ENCODE measurements at places on chromosomes 6 and 20. TPM values are rescaled to one million over a fixed set of nuclear protein-coding genes. Genes with fewer than 3 reads are reported as not detected.

DNA sequence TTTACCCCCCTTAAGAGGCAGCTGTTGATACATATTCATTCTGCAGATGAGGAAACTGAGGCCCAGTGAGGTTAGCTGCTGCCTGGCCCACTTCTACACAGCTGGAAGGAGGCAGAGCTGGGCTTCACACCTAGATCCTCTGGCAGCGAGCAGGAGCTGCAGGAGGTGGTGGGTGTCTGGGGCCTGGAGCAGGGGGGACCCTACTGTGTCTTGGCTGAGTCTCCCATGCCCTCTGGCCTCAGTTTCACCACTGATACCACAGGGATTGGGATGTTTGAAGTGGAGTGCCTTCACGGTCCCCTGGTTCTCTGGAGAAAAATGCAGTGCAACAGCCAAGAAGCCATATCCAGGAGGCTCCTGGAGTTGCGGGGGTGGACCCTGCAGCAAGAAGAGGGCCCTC lies 8.2 kb upstream of the BPIFA2 start:
- H3K27me3 ChIP-seq, result no peaks in the 10 kb centered on the region
- DNase-seq, result no peak
- no peak overlapping the region for H3K4me3 ChIP-seq
- no peaks in the 10 kb centered on the region for H3K36me3 ChIP-seq
- H3K27ac ChIP-seq, result no peak overlapping the region
- H3K4me1 ChIP-seq, result no peaks in the 10 kb centered on the region

DNA sequence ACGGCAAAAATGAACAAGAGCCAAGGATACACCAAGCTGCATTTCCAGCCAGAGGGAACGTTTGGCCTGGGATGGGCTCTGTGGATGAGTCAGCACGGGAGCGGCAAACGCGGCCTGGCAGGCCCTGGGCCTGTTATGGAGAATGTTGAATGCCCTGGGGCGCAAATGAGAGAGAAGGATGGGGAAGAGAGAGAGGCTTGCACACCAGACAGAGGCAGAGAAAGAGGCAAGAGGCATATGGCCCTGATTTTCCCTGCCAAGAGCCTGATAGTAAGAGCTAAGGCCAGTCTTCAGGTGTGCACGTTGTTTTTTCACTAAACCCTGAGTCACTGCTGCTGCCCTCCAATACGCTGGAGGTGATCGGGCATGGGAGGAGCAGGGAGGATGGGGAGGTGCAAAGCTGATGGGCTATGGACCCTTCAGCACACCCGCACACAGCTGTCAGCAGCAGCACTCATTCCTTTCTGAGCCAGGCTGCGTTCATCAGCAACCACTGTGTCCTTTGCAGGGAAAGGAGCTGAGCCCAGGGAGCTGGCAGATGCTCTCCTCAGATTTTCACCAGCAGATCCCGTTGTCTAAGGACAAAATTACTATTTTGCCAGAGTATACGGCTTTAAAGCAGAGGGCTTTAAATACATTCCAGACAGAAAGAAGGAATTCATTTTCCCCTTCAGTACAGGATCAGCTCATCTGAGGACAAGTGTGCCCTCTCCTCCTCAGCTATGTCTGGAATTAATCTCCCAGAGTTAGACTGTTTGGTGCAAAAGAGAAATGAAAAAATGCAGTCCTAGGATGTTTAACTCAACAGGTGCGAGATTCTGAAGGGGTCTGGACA lies 61.7 kb upstream of the SLC22A23 start:
- no peaks in the 10 kb centered on the region for H3K27me3 ChIP-seq
- H3K36me3 ChIP-seq, result no peaks in the 10 kb centered on the region
- no peak overlapping the region for H3K27ac ChIP-seq
- no peak for DNase-seq
- peaks cover 8% of the 10 kb centered on the region for H3K4me1 ChIP-seq
- no peak overlapping the region for H3K4me3 ChIP-seq

DNA sequence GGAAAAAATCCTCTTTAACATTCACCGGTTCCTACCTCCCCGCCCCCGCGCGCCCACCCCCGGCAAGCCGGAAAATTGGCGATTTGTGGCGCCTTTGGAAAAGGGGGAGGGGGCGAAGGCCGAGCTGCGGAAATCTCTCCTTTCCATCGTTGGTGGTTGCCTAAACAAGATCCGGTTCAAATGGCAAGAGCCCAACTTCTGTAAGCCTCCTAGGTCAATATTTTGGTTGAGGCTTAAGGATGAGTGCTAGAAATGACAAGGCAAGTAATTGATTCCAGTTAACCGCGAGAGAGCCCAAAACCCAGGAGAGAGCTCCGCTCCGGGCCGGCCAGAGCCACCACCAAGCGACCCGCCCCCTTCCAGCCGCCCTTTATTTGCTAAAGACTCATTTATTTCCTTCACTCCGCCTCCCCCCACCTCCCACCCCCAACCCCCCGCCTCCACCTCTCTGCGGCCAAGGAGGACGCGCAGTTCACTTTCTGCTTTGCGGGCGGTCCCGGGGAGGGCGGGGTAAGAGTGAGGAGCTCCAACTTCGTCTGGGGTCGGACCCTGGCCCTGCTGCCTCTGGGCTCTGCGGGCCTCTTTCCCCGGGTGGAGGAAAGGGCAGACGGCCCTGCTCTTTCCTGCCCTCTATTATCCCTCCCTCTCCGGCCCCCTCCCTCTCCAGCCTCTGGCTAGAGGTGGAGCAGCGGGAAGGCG lies 838 bp upstream of the NKX2-2 start:
- H3K4me3 ChIP-seq, result peak overlapping the region; percentile 53
- H3K27me3 ChIP-seq, result peaks cover 91% of the 10 kb centered on the region
- no peaks in the 10 kb centered on the region for H3K36me3 ChIP-seq
- H3K4me1 ChIP-seq, result peaks cover 43% of the 10 kb centered on the region
- H3K27ac ChIP-seq, result no peak overlapping the region

Gene PPP1R14C
- total RNA-seq, result 15.8 TPM

Gene REM1
- total RNA-seq, result 1.2 TPM

DNA sequence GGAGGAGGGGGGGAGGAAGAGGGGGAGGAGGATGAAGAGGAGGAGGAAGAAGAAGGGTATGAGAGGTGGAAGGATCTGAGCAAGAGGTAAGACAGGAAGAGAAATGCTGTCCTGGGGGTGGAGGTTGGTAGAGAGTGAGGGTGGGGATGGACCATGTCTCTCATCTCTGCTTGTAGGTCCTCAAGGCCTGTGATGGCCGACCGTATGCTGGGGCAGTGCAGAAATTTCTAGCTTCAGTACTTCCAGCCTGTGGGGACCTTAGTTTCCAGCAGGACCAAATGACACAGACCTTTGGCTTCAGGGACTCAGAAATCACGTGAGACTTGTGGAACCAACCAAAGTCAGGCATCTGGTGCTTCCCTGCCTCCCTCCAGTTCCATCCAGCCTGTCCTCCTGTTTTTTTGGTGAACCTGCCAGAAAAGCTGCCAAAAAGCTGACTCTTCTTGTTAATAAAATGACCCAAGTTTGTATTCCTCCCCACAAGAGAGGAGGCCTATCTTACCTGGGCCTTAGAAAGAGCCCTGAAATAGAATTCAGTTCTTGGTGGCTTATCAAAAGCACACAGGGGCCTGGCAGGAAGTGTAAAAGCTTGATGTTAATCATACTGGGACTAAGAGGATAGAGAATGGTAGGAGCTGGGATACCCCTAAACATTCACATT lies 2.5 kb upstream of the C4A start:
- no peak overlapping the region for H3K27ac ChIP-seq
- H3K36me3 ChIP-seq, result no peaks in the 10 kb centered on the region
- no peak overlapping the region for H3K4me3 ChIP-seq
- H3K4me1 ChIP-seq, result no peaks in the 10 kb centered on the region

Gene OR2H1
- total RNA-seq, result not detected

Gene TCF15
- 3.6 TPM for total RNA-seq

Gene C20orf141
- not detected for total RNA-seq

DNA sequence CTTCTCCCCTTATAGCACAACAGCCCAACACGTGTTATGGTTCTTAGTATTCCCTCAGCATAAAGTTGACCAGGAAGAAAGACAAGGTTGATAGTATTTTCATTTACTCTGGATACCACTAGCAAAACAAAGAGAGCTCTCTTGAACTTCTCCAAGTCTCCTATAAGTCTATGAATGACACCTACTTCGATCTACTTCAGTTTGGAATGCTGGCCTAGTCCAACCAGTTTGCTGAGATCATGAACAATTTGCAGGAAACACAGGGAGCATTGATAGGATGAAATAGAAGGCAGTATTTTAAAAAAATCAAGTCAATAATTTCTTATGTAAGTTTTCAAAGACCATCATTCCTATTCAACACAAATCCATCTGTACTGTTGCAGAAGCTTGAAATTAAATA lies 93.6 kb downstream of the GJA10 start:
- H3K36me3 ChIP-seq, result no peaks in the 10 kb centered on the region
- peaks cover 11% of the 10 kb centered on the region for H3K4me1 ChIP-seq
- no peak for DNase-seq
- H3K27ac ChIP-seq, result no peak overlapping the region

DNA sequence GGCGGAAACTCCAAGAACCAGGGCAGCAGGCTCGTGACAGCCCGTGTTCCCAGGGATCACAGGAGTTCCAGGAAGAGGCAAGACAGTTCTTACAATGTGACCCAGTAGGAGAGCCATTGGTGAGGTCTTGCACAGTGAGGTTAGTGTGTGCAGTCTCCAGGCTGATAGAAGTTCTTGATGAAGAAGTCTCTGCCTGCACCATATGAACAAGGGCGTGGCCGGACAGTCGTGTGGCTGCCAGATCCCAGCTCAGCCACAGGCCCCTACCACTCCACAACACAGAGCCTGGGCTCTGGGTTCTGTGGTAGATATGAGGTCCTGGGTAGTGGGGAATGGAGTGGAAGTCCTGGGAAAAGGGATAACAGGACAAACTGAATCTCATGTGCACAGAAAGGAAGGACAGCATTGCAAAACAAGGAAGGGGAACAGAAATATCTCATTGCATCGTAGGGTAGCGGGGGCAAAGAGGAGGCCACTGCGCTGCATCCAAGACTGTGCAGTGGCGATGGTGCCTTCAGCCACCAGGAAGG lies 65.2 kb downstream of the STX11 start:
- no peaks in the 10 kb centered on the region for H3K36me3 ChIP-seq
- no peak for DNase-seq
- peak overlapping the region; percentile 75 for H3K4me3 ChIP-seq

DNA sequence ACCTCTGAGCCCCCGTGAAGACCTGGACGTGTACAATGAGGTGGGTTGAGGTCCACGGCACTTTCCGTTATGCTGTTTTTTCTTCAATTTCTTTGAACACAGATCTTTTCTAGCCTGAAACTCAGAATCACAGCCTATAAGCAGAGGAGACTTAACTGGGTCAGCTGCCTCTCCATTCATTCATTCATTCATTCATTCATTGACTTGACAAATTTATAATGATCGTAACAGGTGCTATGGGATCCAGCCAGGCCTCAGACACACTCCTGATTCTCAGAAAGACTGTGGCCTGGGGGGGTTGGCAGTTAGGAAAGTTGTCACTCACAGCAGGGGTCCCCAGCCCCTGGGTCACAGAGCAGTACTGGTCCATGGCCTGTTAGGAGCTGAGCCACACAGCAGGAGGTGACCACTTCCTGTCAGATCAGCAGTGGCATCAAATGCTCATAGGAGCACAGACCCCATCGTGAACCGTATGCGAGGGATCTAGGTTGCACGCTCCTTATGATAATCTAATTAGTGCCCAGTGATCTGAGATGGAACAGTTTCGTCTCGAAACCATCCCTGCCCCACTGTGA lies 38.6 kb upstream of the IRF4 start:
- no peak for DNase-seq
- H3K4me3 ChIP-seq, result no peak overlapping the region
- H3K27ac ChIP-seq, result no peak overlapping the region
- H3K36me3 ChIP-seq, result peaks cover 28% of the 10 kb centered on the region
- no peaks in the 10 kb centered on the region for H3K4me1 ChIP-seq

GRCh38 chr20:53980031-53980465 lies 90.3 kb downstream of the BCAS1 start:
- no peak overlapping the region for H3K27ac ChIP-seq
- DNase-seq, result no peak
- no peak overlapping the region for H3K4me3 ChIP-seq

GRCh38 chr6:39209911-39210310 lies 19.4 kb downstream of the KCNK5 start:
- no peaks in the 10 kb centered on the region for H3K4me1 ChIP-seq
- no peaks in the 10 kb centered on the region for H3K27me3 ChIP-seq
- H3K4me3 ChIP-seq, result no peak overlapping the region
- no peaks in the 10 kb centered on the region for H3K36me3 ChIP-seq
- DNase-seq, result no peak

Gene PKIB
- 1.0 TPM for total RNA-seq

GRCh38 chr6:36633915-36634314 lies 39.8 kb downstream of the SRSF3 start:
- H3K27me3 ChIP-seq, result no peaks in the 10 kb centered on the region
- H3K27ac ChIP-seq, result peak overlapping the region; percentile 11
- H3K36me3 ChIP-seq, result no peaks in the 10 kb centered on the region
- no peak for DNase-seq

Gene CBLN4
- not detected for total RNA-seq

Gene KIAA0408
- 35.6 TPM for total RNA-seq

Gene GINM1
- total RNA-seq, result 33.4 TPM

GRCh38 chr20:1166948-1167720 lies 17.6 kb downstream of the TMEM74B start:
- no peak for DNase-seq
- H3K4me1 ChIP-seq, result no peaks in the 10 kb centered on the region
- no peak overlapping the region for H3K27ac ChIP-seq
- no peak overlapping the region for H3K4me3 ChIP-seq
- H3K27me3 ChIP-seq, result no peaks in the 10 kb centered on the region

Gene PLG
- not detected for total RNA-seq

DNA sequence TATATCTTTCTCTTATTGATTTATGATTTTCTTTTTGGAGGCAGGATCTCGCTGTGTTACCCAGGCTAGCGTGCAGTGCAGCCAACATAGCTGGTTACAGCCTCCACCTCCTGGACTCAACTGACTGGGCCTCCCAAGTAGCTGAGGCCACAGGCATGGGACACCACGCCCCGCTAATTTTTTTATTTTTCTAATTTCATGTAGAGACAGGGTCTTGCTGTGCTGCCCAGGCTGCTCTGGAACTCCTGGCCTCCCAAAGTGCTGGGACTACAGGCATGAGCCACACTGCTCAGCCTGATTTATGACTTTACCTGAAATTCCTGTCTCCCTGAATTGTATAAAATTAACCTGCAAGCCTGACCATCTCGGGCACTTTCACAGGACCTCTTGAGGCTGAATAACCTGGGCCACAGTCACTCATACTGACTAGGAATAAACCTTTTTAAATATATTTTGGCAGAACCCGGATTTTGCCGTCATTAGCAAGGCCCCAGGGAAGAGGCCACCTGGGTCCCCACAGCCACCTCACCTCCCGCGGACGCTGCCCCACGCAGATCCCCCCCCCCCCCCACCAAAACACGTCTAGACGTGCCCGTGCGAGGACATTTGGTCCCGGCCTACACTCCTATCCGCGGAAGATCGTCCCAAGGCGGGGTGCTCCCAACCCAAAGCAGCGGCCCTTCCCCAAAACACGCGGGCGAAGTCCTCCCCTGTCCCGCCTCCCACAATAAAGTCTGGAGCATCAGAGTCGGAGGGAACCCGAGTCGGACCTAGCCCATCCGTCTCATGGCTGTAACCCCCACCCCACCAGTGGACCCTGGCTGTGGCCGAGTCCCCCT lies 902 bp downstream of the ZNF337 start:
- DNase-seq, result peak; percentile 6
- peaks cover 8% of the 10 kb centered on the region for H3K4me1 ChIP-seq
- peak overlapping the region; percentile 92 for H3K27ac ChIP-seq
- no peaks in the 10 kb centered on the region for H3K27me3 ChIP-seq

GRCh38 chr20:3980260-3981131 lies 34.9 kb downstream of the RNF24 start:
- DNase-seq, result no peak
- peak overlapping the region; percentile 47 for H3K4me3 ChIP-seq
- no peaks in the 10 kb centered on the region for H3K27me3 ChIP-seq

Gene ANKRD6
- total RNA-seq, result 1.6 TPM

GRCh38 chr6:122620428-122620827 lies 10.2 kb downstream of the PKIB start:
- no peaks in the 10 kb centered on the region for H3K4me1 ChIP-seq
- H3K27me3 ChIP-seq, result no peaks in the 10 kb centered on the region
- DNase-seq, result no peak
- no peak overlapping the region for H3K4me3 ChIP-seq
- H3K27ac ChIP-seq, result no peak overlapping the region

Measured in gastrocnemius medialis (tissue), 4 donors.